CD4-positive, alpha-beta T cell treated with Interleukin-10 for 1 hour (primary cell): ENCODE measurements at places on chromosomes 12 and 14.

DNA sequence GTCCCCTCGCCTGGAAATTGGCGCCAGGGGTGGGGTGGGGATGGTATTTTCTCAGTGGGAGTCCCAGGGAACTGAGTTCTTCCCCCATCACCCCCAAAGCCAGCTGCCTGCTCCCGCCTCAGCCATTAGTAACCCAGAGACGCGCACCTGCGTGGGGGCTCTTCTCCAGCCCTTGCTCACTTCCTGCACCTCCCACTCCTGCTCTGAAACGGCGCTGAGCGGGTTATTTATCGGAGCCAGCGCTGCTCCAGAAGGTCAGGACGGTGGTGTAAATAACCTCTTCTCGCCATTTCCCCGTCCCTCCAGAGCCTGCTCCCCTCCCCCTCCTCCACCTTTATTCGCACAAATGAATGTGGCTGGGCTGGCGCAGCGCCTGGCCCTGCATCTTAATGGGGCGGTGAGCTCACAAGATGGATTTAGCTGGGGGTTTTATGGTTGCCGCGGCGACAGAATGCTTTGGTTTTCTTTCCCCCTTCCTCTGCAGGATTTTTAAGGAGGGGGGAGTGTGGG lies 12.2 kb downstream of the GPR84 start:
- DNase-seq, result peak; percentile 26

DNA sequence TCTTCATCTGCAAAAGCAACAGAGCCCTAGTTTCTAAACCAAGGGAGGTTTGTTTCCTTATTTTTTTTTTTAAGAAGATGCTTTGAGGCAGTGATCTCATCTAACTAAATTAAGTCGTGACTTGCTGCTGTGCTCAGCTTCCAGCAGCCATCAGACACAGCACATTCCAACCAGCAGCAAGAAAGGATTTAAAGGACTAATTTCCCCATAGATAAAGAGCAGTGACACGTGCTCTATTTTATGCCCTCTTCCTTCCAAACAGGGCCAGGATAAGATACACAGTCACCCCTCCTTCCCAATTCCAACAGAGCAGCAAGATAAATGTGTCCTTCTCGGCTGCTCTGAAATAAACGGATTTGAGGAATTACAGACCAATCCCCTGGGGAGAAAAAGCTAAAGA lies 81.7 kb downstream of the PRKAB1 start:
- no peak for DNase-seq

- DNase-seq, result no peak
Observed at GRCh38 chr14:99185436-99186068, 86.4 kb downstream of the BCL11B start.

DNA sequence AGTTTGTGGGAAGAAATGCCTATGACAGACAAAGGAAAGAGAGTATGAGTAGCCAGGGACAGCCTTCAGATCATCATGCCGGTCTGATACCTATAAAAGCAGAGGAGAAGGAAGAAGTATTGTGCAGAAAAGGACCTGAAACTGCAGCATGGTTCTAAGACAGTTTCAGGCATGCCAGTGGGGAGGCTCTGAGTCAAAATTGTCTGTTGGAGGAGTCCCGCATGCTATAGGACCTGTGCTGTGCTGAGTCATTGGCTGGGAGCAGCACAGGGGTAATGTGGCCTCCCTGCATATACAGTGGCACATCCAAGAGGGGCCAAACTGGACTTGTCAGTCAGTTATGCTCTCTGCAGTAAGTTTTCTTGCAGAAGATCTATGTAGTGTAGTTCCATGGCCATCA lies 40.7 kb downstream of the NEUROD4 start:
- DNase-seq, result no peak

DNA sequence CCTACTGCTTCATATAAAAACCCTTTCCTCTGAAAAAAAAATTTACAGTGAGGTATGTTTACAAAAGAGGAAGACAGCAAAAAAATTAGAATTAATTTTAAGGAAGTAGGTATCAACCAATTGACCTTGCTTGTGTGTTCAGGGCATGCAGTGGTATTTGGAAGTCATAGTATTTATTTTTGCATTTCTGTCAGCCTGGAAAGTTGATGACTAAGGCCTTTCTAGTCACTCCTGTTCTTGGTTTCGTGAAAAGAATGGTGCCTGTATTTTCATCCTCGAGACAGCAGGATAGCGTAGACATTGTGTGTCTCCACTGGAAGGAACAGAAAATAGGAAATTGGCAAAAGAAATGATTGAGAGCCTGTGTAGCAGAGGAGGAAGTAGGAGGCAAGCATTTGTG lies 24.5 kb downstream of the SLC16A7 start:
- DNase-seq, result no peak

- DNase-seq, result no peak
Observed at GRCh38 chr12:130838284-130838950, 633 bp downstream of the STX2 start.

- no peak for DNase-seq
Observed at GRCh38 chr12:83322809-83323208, 636.1 kb downstream of the TMTC2 start.

DNA sequence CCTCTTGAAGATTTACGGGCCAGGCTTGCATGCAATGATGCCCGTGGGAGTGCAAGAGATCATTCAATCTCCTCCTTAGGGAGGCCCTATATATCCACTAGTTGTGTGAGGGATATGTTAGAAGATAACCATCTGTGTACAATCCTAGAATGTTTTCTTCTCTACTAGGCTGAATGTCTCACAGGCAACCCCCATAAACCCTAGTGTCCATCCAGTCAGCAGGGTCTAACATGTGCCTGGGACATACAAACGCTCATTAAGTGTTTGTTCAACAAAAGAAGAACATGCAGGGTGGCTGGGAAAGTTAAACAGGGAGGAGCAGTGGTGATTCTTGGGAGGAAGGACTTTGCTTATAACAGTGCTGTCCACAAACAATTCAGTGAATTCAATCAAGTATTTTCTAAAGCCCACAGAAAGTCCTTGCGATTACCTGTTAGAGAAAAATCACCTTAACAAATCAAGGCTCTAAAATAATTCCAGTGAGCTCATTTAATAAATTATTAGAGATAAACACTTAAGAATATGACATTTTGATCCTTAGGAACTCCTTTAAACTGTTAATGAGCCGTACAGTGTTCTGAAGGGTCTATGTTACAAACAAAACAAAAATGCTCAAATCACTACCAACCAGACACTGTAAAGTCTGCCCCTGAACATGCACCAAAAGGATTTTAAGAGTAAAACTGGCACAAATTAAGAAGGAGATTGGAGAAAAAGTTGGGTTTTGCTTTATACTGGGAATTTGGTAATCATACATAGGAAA lies 96.6 kb upstream of the FERMT2 start:
- DNase-seq, result no peak

- DNase-seq, result peak; percentile 34
Observed at GRCh38 chr12:74689071-74689655, 151.5 kb downstream of the ATXN7L3B start.

GRCh38 chr14:61876362-61877034 lies 114.3 kb downstream of the SNAPC1 start:
- no peak for DNase-seq

DNA sequence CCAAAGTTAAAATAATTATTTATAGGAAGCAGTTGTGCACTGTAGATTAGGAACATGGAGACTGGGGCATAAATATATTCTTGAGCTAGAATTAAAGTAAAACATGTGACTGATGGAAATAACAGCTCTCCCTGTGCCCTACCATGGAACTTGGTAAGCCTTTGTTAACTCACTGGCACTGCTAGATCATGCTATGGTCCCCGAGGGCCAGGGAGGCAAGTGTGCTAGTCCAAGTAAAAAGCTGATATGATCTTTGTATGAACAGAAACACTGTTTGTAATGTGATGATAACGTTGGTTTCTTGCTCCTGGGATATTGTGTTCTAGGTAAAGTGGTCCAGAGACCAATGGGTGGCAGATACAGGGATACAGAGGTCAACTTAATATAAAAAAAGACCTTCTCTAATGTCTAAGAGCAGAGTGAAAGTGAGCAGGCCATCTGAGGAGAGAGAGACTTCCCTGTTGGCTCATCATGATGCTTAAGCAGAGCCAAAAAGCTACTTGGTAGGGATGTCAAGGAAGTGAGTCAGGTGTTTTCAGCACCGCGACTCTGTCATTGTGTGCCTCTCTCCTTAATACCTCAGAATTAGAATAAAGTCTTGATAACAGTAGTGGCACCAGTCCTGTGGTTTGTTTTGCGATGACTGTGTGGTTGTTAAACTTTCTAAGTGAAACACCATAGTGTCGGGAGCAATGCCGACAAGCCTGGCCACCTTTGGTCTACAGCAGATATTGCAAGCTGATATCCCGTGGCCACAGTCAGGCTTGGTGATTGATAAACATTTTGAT lies 27.6 kb downstream of the BICD1 start:
- peak; percentile 28 for DNase-seq

DNA sequence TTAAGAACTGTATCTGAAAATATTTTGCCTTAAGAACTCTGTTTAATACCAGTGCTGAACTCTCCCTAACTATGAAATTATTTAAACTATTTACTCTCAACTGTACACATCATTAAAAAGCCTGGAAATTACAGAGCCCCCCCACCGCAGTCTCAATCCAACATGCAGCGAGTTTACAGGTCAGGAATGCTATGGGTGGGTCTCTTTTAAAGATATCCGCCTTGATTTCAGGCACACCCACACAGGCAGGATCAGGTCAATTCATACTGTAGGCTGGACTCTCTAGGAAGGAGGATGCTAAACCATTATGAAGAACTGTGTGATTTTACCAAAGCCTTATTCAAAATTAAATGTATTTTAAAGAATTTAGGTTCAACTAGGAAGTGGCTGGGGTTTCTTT lies 16.5 kb downstream of the SPTLC2 start:
- DNase-seq, result no peak

DNA sequence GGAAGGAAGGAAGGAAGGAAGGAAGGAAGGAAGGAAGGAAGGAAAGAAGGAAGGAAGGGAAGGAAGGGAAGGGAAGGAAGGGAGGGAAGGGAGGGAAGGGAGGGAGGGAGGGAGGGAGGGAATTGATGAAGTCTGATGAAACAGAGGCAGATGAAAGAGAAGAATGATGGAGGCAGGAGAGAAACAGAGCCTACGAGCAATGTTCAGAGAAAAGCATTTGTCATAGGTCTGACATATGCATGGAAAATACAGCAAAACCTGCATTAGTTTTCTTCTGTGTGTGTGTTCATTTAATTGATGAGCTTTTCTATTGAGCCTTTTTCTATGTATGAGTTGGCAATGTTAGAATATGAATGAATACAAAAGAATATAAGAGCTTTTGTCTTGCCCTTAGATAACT lies 343.4 kb downstream of the GXYLT1 start:
- DNase-seq, result no peak

GRCh38 chr14:89207925-89208328 lies 209.1 kb downstream of the FOXN3 start:
- DNase-seq, result no peak

GRCh38 chr14:54688229-54688628 lies 121.3 kb downstream of the SAMD4A start:
- no peak for DNase-seq

- no peak for DNase-seq
Observed at GRCh38 chr12:65958456-65958855, 134.2 kb downstream of the HMGA2 start.

DNA sequence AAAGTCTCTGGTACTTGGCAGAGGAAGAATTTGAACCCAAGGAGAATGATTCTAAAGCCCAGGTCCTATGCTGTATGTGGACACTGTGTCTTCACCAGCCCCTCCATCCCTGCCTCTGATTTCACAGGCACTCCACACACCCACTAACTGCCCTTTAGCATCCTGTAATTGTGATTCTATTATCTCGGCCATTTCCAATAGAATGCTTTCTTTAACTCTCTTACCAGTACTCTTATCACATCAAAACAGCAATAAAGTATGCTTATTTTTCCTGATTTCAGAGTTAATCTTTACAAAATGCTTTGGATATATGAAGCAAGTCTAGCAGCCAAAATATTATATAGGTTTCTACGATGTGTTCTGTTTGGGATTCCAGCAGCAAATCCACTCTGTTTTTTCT lies 37.9 kb upstream of the BTG1 start:
- DNase-seq, result no peak

GRCh38 chr14:64821651-64822050 lies 58.1 kb downstream of the SPTB start:
- no peak for DNase-seq

DNA sequence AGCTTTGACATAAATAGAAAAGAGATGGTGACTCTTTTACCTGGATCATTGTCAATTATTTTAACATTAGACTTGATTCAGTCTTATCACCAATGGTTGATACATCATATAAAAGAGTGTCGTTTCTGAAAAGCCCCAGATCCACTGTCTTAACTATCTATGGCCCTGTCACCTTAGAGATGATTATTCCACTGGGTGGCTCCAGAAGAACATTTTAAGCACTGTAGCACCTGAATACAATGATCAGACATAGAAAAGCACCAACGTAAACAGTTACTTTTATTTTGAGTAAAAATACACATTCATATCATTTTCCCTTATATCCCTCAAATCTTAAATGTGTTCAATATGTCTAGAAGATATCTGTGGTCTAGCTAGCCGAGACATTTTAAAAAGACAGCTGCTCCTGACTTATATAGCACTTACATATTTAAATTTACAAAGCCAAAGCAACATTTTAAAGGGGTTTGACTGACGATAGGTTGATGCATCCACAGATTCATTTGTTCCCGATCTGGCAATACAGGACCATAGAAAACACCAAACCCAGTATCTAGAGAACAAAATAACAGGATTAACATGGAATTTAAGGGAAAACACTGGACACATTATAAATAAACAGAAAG lies 32.9 kb downstream of the TSPAN8 start:
- DNase-seq, result no peak

GRCh38 chr12:57927086-57927485 lies 14.3 kb upstream of the ATP23 start:
- DNase-seq, result no peak

DNA sequence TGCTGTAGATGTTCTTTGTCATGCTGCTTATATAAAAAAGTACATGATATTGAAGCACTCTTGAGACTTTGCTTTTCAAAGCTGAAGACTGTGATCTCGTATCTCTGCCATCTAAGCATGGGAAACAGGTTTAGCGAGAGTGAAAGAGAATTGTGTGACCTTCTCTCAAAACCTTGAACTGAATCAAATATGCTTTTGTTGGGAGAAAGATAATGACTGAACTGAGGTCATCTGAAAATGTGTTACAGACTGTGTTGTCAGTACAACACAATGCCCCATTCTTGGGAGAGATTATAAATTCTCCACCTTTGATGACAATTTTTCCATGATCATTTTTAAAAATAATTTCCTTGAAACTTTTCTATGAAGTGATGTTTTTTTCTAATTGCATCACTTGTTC lies 272.1 kb upstream of the SEL1L start:
- DNase-seq, result no peak

DNA sequence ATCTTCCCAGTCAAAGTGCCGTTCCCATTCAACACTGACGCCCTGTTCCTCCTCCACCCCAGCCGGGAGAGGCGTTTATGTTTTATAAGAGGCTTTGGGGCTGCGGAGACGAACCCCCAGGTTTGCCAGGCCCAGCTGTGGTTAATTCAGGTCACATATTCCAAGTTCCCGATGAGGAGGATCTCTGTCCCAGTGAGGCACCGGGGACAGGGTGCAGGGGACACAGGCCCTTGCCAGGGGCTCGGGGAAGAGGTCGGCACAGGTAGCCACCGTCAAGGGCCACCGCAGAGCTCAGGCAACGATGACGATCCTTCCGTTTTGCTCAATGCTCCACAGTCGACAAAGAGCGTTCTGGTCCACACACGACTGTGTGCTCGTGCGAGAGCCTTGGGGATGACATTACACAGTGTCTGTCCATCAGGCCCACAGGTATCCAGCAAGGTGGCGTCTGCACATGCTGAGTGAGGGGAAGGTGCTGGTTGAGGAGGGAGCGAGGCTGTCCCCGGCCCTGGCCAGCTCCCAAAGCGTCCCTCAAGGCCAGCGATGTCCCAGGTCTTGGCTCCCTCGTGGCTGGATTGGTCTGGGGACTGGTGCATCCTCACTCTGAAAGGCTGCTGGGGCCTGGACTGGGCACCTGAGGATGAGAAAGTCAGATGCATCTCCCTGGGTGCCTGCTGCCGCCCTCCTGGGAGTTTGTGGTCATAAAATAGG lies 189.2 kb upstream of the C14orf180 start:
- DNase-seq, result no peak
